NCI-H2029 (cell line): ENCODE measurements at places on chromosomes 7 and 10.

DNA sequence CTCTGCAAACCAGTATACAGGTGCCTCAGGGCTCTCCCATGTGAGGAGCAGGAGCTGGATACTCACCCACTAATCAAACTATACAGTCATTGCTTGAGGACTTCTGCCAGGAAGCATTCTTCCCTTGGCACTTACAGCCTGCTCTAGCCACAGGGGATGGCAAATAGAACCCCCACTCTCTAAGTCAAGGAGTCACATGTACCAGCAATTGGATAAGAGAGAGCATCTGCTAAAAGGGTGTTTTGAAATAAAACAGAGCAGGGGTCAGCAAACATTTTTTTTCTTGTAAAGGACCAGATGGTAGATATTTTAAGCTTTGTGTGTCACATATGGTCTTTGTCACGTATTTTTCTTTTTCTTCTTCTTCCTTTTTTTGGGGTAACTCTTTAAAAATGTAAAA lies 865.2 kb upstream of the GHITM start:
- no peak for DNase-seq

GRCh38 chr7:18429547-18429946 lies 66.0 kb upstream of the HDAC9 start:
- no peak for DNase-seq

DNA sequence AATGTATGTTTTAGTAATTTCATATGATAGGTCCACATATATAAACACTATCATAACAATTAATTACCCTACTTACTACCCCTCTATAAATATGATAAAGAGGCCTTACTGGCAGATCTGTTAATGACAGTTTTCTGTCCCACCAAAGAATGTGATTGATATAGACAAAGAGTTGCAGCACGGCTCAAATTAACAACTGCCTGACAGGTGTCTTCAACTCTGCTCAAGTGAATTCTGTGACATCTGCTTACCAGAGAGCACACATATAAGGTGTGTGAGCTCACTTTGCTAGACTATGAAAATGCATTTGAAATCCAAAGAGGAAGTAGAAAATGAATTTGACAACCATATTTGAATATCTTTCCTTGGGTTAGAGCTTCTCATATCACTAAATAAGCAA lies 36.6 kb downstream of the CACNA2D1 start:
- DNase-seq, result no peak

DNA sequence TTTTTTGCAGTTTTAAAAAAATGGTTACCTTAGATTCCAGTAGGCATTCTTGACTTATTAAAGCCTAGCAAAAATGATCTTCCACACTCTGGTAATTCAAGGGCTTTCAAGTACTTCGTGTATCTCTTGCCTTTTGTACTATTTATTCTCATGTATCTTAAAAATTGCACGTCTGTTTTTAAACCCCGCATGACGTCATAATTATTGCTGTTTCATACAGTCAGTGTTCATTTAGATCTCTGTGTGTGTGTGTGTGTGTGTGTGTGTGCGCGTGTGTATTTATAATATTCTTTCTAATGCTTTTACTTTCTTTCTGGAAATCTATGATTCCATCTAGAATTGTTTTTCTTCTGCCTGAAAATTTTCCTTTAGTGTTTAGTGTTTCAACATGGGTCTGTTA lies 234.2 kb downstream of the CCSER2 start:
- DNase-seq, result no peak

GRCh38 chr7:128906766-128907559 lies 3.5 kb downstream of the KCP start:
- DNase-seq, result no peak

DNA sequence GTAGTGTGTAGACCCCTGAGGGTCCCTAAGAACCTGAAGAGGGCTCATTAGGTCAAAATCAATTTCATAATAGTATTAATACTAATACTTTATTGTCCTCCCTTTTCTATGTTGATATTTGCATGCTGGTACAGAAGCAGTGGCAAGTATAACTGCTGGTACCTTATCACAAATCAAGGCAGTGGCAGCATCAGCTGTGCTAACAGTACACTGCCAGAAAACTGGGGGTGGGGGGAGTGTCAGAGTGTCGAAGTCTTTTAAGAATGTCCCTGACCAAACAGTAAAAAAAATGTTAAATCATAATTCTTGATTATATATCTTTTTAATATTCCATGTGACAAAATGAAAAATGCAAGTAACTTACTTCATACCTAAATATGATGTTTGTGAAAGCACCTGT lies 716.9 kb downstream of the MAGI2 start:
- no peak for DNase-seq

GRCh38 chr10:132829403-132829802 lies 43.5 kb upstream of the NKX6-2 start:
- DNase-seq, result no peak

GRCh38 chr7:70712942-70713341 lies 419.0 kb upstream of the GALNT17 start:
- DNase-seq, result peak; percentile 74

- DNase-seq, result no peak
Measured at GRCh38 chr10:70536196-70536861, 57.8 kb downstream of the PALD1 start.

- no peak for DNase-seq
Measured at GRCh38 chr7:32658467-32658869, 163.2 kb downstream of the AVL9 start.

DNA sequence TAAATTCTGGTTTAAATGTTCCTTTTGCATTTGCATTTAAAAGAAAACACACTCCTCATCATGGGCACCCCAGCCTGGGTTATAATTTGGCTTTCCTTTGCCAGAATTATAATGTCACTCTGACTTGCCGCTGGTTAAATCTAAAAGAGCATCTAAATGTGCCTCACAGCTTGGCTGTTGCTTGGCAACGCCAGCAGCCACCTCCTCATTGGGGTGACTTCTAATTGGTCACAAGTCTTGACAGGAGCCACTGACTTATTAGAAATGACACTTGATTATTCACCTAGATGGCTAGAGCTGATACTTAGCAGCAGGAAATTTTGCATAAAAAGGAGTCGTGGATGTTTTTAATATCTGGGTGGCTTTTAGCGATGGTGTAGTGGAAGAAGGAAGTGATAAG lies 114.3 kb downstream of the TBXAS1 start:
- no peak for DNase-seq

GRCh38 chr10:88661577-88661976 lies 2.7 kb upstream of the LIPF start:
- DNase-seq, result no peak

GRCh38 chr7:80807166-80807900 lies 111.5 kb downstream of the SEMA3C start:
- no peak for DNase-seq

DNA sequence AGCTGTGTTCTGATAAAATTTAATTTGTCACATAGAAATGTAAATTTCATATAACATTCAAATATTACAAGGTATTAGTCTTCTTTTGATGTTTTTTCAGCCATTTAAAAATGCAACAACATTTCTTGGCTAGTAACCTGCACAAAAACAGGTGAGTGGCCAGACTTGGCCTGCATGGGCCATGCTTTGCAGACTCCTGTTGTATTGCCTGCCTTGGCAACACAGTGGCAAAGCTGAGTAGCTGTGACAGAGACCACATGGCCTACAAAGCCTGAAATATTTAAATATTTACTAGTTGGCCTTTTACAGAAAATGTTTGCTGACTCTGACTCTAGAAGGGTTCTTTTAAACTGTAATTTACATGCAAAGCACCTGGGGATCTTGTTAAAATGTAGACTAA lies 13.5 kb upstream of the TBX20 start:
- no peak for DNase-seq

- no peak for DNase-seq
Measured at GRCh38 chr10:122768389-122768745, 68.7 kb upstream of the C10orf120 start.

- peak; percentile 63 for DNase-seq
Measured at GRCh38 chr7:96327429-96327828, 5.5 kb upstream of the SLC25A13 start.

GRCh38 chr7:114631249-114631822 lies 216.7 kb downstream of the FOXP2 start:
- DNase-seq, result no peak

GRCh38 chr7:78222001-78222751 lies 423.6 kb downstream of the PHTF2 start:
- no peak for DNase-seq

GRCh38 chr7:128986609-128987008 lies 48.9 kb downstream of the IRF5 start:
- no peak for DNase-seq

DNA sequence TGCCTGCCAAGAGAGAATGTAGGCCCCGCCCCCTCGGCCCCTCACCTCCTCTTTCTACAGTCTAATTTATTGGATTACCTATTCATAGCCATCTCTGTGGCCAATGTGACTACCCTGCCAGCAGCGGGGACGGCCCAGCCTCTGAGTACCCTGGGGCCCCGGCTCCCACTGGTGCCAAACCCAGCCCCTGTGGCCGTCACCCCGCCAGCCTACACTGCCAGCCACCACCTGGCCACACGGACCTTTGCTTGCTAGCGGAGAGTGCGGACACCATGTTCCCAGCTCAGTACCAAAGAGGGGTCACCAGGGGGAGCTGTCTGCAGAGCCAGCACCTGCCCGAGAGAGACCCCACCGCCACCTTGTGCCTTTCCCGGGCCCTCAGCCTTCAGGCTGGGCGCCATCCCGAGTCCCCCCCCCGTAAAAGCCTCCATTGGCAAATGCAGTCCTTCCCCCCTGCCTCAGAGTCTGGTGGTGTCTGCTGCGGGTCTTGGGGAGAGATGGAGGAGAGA lies 511.1 kb downstream of the ZNF37A start:
- no peak for DNase-seq

- no peak for DNase-seq
Measured at GRCh38 chr10:89363729-89364442, 14.0 kb upstream of the IFIT1B start.

GRCh38 chr7:130149281-130150139 lies 55.7 kb downstream of the TMEM209 start:
- peak; percentile 94 for DNase-seq

DNA sequence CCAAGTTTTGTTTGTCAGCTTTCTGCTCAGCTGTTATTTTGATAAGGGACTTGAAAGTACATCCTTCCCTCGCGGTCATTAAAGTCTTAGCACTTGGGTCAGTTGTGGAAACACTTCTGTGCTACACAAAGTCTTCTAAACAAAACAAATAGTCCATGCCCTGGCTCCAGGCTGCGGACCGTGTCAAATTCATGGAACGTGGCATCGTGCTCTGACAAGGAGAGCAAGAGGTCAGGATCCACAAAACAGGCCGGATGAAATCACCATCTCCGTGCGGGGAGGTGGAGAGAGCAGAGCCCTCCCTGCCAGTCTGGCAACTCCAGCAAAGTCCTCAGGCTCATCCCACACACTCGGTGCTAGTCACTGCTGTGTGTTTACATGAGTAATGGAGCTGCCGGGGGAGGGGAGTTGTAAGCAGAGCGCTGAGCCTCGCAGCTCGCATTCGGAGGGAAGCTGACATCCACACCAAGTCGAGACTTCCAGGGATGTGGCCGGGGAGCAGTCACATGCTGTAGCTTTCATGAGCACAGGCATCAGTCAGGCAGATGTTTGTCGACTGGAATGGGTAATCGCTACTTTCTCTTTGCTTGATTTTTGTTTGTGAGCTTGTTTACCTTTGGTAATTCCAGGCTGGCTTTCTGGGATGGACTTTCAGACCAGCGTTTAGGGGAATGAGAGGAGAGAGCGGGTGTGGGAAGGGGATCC lies 147.6 kb downstream of the ARID5B start:
- DNase-seq, result no peak

DNA sequence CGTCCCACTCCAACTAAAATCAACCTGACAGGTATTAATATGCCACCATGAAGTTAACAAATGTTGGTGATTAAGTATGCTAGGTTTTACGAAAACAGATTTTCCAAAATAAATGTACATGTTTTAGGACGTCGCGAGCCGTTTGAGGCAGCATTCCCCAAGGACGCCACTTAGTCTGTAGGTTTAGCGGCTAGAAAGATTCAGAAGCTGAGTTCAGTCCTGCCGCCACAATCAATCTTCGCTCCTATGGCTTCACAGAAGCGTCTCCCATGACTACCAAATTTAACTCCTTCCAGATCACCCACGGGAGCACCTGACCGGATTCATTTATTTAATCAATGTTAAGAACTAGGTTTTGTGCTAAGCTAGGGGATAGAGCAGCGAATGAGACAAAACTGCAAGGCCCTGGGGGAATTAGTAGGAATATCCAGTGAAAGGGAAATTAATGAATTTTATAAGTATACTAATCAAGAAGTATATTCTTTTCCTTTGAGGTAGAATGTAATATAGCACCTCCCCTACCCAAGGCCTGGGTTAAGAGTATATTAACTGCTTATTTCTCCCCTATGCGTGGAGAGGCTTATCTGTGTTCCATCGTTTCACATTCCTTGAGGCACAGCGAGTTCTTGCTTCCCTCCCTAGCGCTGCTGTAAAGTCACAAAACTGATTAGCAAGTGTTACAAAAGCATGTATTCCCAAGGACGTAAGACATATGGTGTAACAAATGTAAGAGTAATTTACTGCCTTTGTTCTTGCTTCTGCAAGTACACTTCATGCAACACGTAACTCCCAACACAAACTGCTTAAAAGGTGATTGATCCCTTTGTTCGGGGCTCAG lies 994 bp upstream of the CYP51A1 start:
- no peak for DNase-seq

DNA sequence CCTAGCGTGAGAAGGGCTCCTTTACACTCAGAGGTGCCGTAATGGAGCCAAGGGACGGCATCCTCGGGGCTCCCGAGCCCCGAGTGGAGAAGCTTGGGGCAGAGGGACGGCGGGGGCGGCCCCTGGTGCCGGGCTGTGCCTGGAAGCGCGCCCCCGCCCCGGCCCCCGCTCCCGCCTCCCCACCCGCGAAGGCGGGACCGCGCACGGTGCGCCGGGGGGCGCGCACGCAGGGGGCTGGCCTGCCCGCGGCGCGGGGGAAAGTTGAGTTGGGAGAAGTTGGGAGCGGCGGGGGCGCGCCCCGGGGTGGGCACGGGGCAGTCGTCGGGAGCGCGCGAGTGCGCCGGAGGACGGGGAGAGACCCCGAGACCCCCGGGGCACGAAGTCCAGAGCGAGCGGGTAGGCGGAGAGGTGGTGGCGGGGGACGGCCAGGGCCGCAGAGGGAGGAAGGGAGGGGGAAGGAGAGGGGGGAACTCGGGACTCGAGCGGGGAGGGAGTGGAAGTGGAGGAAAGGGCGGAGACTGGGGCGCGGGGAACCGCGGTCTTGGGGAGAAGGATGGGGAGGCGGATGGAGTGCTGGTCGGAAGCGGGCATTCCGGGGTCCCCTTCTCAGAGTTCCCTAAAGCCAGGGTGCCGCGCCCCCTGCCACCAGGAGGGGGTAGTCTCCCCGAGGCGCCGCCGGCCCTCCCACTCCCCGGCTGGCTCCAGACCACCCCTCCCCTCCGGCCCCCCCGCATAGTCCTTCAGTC lies at the start of gene SLC4A2:
SLC4A2 (plus strand) TSS at position 223 of the 746 bp plus-strand sequence. CDS start 2,399 bp downstream, outside the sequence.
- DNase-seq, result peak; percentile 42

DNA sequence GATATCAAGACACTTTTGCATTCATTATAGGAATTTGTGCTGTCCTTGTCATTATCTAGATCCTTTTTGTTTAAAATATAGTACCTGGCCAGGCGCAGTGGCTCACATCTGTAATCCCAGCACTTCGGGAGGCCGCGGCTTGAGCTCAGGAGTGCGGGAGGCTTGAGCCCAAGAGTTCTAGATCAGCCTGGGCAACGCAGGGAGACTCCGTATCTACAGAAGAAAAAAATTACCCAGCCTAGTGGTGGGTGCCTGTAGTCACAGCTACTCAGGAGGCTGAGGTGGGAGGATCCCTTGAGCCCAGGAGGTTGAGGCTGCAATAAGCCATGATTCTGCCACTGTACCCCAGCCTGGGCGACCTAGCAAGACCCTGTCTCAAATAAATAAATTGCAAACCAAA lies 621 bp upstream of the MORN4 start:
- peak; percentile 8 for DNase-seq

- no peak for DNase-seq
Measured at GRCh38 chr10:17199351-17199804, 2.1 kb downstream of the TRDMT1 start.
